ENCODE measurements at places on chromosomes 1 and 21. TPM values are rescaled to one million over a fixed set of nuclear protein-coding genes. Genes with fewer than 3 reads are reported as not detected.

ZFP69B gene
- polyA plus RNA-seq: 1.9 TPM

CSF1 gene
- polyA plus RNA-seq: 1.8 TPM

GRCh38 chr21:45802956-45803617 is 159.6 kb downstream of the PCBP3 start:
- H3K4me3 ChIP-seq: no peak overlapping the region
- no peaks in the 10 kb centered on the region for H3K36me3 ChIP-seq
- H3K27ac ChIP-seq: no peak overlapping the region
- no peaks in the 10 kb centered on the region for H3K4me1 ChIP-seq
- DNase-seq: no peak

DNA sequence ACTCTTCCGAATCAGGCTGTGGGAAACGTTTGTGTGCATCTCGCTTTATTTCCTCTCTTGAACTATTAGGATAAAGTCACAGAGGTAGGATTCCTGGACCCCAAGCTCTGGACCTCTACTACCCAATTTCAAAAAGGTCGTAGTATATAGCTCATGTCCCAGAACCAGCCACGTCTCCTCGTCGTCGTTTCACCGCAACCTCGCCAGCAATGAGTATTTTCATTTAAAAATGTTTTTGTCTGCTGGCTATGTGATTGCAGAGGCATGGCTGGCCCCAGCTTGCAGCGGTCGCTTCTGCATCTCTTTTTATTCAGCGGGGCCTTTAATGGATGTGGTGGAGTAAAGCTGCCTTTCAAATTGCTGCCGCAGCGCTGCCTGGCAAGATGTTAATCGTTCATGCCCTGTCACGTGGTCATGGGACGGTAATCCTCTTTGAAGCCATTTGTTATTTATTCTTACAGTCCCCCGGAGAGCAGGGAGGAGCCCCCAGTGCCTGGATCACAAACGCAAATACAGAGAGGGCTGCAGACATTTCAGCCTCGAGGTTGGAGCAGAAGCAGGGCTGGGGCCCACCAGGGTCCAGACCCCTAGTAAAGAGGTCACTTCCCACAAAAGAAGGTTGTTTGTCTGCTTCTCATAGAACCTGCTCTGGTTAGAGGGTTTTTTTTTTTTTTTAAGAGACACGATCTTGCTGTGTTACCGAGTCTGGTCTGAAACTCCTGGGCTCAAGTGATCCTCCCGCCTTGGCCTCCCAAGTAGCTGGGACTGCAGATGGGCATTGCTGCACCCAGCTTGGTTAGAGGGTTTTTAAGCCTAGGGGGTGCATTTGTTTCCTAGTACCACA is 11.6 kb upstream of the NPHP4 start:
- no peak overlapping the region for H3K27ac ChIP-seq
- no peaks in the 10 kb centered on the region for H3K4me1 ChIP-seq
- H3K4me3 ChIP-seq: no peak overlapping the region
- peaks cover 5% of the 10 kb centered on the region for H3K27me3 ChIP-seq
- H3K36me3 ChIP-seq: no peaks in the 10 kb centered on the region

CHIA gene
- not detected for polyA plus RNA-seq

PCNX2 gene
- polyA plus RNA-seq: 18.0 TPM

- no peaks in the 10 kb centered on the region for H3K27me3 ChIP-seq
- H3K36me3 ChIP-seq: peaks cover 32% of the 10 kb centered on the region
- no peak overlapping the region for H3K4me3 ChIP-seq
- H3K27ac ChIP-seq: peak overlapping the region; percentile 98
These were observed 27.1 kb downstream of the ZBTB17 start for GRCh38 chr1:15948595-15949452.

DNA sequence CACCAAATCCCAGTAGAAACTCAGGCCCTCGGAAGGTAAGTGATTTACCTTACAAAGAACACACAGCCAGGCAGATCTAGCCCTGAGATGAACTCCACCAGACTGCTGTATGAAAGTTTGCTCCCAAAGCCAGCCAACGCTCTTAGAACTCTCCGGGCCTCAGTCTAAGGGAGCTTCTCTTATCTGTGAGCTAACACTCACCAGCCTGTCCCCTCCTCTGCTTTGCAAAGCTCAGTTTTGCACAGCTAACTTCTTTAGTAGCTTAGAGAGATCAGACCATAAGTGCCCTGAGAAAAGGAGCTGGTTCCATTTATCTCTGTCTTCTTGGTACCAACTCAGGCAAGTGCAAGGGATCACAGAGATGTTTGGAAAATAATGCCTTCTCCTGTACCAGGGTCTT is 195.8 kb upstream of the JUN start:
- no peak overlapping the region for H3K27ac ChIP-seq
- H3K4me1 ChIP-seq: peaks cover 12% of the 10 kb centered on the region
- no peaks in the 10 kb centered on the region for H3K36me3 ChIP-seq
- H3K4me3 ChIP-seq: no peak overlapping the region
- H3K27me3 ChIP-seq: no peaks in the 10 kb centered on the region

GRCh38 chr1:40350391-40350790 is 23.1 kb upstream of the SMAP2 start:
- H3K27me3 ChIP-seq: no peaks in the 10 kb centered on the region
- no peaks in the 10 kb centered on the region for H3K4me1 ChIP-seq
- H3K4me3 ChIP-seq: no peak overlapping the region
- no peak for DNase-seq
- no peaks in the 10 kb centered on the region for H3K36me3 ChIP-seq

UBL4B gene
- polyA plus RNA-seq: not detected

DNA sequence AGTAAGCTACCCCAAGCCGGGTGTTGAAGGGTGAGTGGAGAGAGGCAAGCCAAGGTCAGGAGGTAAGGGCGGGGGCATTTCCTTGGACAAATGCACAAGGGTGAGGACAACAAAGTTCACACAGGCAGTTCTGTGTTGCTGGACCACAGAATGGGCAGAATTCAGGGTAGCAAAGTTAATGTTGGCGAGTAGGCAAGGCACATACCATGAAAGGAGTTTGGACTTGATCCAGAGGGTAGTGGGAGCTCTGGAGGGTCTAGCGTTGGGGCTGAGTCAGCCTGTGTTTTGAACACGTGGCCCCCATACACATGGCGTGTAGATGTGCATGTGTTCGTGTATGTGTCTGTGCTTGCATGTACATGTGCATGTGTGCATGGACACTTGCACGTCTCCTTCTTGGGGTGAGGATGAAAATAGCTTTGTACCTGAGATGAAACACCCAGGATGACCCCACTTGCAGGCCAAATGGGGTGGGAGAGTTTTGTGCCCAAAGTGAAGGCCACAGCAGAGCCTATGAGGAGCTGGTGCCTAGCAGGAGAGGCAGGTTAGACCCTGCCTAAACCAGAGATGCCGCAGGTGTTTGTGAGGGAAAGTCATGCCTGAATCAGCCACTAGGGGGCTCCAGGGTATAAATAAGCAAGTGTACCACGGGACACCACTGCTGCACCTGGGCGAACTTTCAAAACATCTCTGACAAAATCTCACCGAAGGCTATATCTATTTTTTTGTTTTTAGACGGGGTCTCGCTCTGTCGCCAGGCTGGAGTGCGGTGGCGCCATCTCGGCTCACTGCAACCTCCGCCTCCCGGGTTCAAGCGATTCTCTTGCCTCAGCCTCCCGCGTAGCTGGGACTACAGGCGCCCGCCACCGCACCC is 21.8 kb downstream of the SLC27A3 start:
- DNase-seq: no peak
- H3K36me3 ChIP-seq: no peaks in the 10 kb centered on the region
- no peak overlapping the region for H3K27ac ChIP-seq

GRCh38 chr1:3065396-3065795 is 3.6 kb upstream of the PRDM16 start:
- peaks cover 81% of the 10 kb centered on the region for H3K27me3 ChIP-seq
- H3K4me1 ChIP-seq: no peaks in the 10 kb centered on the region

DNA sequence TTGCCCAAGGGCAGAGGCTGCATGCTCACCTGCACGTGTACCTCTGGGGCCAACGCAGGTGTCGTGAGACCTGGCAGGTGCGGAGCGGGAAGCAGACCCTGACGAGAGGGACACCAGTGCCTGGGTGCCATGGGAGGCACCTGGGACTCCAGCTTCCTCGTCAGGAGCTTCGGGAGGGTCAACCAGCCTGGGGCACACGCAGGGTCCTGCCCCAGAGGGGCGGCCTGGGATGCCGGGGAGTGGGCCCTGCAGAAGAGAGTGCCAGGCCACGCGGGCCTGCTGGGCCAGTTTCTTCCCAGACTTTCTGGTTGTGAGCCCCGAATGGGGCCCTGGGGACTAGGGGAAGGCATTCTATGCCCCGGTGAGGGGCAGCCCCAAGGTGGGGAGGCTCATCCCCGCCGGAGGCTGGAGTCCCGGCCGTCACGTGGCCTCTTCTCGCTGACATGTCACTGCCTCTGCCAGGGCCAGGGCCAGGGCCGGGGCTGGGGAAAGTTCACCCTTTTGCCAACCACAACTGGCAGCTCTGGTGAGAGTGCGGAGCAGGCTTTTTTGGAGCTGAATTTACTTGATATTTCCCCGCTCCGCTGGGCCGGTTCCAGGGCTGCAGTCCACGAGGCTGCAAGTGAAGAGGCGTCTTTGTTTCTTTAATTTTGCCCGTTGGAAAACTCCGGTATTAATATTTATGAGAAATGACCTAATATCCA is 38.5 kb upstream of the ACTRT2 start:
- H3K27ac ChIP-seq: no peak overlapping the region
- no peak for DNase-seq
- no peak overlapping the region for H3K4me3 ChIP-seq
- no peaks in the 10 kb centered on the region for H3K4me1 ChIP-seq
- no peaks in the 10 kb centered on the region for H3K27me3 ChIP-seq

THEM5 gene
- polyA plus RNA-seq: 0.18 TPM

GRCh38 chr1:147204080-147204479 is 21.1 kb downstream of the FMO5 start:
- H3K4me1 ChIP-seq: no peaks in the 10 kb centered on the region
- H3K27ac ChIP-seq: no peak overlapping the region
- no peaks in the 10 kb centered on the region for H3K27me3 ChIP-seq

- H3K36me3 ChIP-seq: no peaks in the 10 kb centered on the region
- H3K27ac ChIP-seq: no peak overlapping the region
- no peak for DNase-seq
- H3K4me1 ChIP-seq: no peaks in the 10 kb centered on the region
These were observed 30.5 kb downstream of the CYP4A11 start for GRCh38 chr1:46910790-46911189.

MROH7 gene
- not detected for polyA plus RNA-seq

- DNase-seq: no peak
- H3K27me3 ChIP-seq: peaks cover 7% of the 10 kb centered on the region
- no peaks in the 10 kb centered on the region for H3K36me3 ChIP-seq
These were observed 2.0 kb downstream of the NPL start for GRCh38 chr1:182791281-182792179.
